ENCODE measurements at places on chromosomes 5 and 9.

DNA sequence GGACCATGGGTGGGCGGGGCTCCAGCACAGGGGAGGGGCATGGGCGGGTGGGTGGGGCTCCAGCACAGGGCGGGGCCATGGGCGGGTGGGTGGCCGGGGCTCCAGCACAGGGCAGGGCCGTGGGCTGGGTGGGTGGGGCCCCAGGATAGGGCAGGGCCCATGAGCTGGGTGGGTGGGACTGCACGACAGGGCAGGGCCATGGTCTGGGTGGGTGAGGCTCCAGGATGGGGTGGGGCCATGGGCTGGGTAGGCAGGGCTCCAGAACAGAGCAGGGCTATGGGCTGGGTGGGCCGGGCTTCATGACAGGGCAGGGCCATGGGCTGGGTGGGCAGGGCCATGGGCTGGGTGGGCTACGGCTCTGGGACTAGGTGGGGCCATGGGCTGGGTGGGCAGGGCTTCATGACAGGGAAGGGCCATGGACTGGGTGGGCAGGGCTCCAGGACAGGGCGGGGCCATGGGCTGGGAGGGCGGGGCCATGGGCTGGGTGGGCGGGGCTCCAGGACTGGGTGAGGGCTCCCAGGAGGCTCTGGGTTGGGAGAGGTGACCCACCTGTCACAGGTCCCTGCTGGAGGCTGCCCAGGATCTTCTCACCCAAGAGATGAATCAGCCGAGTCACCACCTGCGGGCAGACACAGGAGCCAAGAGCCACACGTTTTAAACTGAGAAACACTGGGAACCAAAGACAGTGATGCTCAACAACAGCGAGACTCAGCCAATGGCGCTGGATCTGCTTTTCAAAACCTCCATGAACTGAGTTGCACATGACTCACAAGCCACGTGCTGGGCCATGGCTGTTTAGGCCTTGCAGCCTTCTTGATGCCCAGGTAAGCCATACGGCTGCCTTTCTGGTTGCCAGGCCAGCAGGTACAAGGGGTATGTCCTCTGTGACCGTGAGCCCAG is 33.6 kb upstream of the NSMF start:
- DNase-seq = peak; percentile 54

- no peak for DNase-seq
Observed at GRCh38 chr5:94779684-94780083, 161.2 kb downstream of the SLF1 start.

DNA sequence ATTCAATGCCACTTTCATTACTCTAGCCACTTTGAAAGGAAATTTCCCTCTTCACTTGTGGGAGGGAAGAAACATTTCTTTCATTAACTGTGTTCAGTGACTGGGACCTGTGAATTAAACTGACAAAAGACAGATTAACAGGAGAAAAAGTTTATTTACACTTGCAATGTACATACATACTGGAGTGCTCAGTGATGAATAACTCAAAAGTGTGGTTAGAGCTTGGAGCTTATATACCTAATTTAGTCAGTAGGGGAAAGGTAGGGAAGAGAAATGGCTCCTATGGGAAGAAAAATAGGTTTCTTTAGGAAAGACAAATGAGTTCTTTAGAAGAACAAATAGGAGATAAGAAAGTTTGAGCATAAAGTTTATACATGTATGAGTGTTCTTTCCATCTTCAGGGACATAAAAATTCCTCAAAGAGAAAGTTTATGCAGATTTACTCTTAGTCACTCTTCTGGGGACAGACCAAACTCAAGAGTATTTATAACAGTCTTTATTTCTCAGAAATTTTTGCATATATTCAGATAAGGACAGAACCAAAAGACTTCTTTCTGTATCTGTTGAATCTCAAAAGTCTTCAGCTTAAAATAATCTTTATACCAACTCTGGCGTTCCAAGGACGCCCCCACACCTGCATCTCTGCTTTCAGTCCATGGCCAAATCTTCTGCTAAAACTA is 120.0 kb upstream of the RAI14 start:
- no peak for DNase-seq

DNA sequence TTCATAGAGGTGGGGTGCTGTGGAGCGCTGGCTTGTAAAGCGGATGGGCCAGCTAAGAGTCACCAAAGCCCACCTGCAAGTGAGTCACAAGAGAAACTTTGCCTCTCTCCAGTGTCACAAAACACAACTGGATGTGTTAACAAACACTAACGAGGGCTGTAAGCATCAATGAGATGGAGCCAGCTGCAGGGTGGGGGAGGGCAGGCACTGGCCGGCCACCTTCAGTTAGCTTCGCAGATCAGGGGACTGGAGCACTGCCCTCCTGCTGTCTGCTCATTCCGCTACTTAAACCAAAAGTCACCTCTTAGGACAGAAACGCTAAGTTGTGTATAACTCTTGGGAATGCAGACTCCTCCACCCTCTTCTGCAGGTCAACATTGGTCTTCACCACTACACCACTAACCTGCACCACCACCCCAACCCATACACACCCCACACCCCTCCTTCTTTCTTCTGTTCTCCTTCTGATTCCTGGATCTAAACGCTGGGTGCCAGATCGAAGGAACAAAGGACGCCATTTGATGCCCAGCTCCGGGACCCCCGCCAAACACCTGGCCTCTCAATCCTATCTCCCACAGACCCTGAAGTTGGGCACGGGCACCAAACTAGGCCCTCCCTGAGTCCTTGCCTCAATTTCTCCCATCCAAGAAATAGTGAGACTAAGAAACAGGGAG is 2.1 kb downstream of the ARSI start:
- DNase-seq = no peak

- peak; percentile 19 for DNase-seq
Observed at GRCh38 chr9:76691517-76692313, 72.5 kb upstream of the PCA3 start.

DNA sequence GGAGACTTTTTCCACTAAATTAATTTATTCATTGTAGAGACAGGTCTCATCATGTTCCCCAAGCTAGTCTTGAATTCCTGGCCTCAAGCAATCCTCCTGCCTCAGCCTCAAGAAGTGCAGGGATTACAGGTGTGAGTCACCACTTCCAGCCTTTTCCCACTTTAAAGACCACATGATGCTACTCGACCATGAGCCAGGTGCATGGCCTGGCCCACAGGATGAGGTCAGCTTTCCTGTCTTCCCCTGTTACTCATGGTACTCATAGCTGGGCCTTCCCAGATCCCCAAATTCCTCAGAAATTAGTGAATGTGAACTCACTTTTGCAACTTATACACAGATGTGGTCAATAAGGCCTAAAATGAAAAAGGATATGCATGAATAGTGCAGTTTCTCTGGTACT is 395.9 kb downstream of the SEMA5A start:
- DNase-seq = no peak

DNA sequence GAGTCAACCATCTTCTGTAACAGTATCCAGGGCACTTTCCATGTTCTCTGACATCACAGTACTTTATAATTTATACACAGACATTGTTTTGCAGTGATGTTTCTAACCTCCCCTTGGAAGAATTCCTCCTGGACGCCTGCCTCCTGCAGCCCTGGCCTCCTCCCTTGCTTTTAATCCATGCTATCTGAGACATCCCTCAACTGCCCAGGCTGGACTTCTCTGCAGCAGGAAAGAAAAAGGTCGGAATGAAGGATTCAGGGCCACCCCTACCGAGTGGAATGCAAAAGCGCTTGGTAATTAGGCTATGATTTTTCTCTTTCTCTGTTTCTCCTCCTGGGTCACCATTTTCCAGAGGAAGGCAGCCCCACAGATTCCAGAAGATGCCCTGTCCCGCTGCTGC is 47.0 kb upstream of the SHC3 start:
- no peak for DNase-seq

DNA sequence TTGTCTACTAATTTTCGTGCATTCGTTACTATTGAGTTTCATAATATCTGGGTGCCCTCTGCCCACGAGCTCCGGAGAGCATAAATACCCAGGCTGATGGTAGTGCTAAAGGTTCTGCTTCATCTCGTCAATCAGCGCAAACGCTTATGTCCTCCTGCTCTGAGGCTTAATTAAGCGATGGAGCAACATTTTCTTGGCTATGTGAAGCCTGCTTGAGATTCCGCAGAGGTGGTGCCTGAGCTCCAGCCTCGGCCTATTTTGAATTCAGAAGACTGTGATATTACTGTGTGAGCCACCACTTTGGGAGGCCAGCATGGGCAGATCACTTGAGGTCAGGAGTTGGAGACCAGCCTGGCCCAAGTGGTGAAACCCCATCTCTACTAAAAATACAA is 44.8 kb downstream of the ANXA2R start:
- DNase-seq = no peak

GRCh38 chr9:134373269-134373668 is 47.0 kb downstream of the RXRA start:
- no peak for DNase-seq

DNA sequence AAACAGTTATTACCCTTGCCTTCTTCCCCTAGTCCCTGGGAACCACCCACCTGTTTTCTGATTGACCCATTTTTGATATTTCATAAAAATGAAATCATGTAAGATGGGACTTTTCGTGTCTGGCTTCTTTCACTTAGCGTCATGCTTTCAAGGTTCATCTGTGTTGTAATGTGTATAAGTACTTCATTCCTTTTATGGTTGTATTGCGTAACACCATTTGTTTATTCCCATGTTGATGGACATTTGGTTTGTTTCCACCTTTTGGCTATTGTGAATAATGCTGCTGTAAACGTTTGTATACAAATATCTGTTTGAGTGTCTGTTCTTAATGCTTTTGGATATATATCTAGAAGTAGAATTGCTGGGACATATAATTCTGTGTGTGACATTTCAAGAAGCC is 650.1 kb upstream of the COX7C start:
- DNase-seq = no peak

- no peak for DNase-seq
Observed at GRCh38 chr5:87588316-87588715, 175.6 kb upstream of the CCNH start.

GRCh38 chr9:121288673-121289025 is 20.7 kb downstream of the GSN start:
- DNase-seq = no peak

- DNase-seq = no peak
Observed at GRCh38 chr9:132586830-132587591, 4.6 kb downstream of the BARHL1 start.

GRCh38 chr5:150320044-150320613 is 17.4 kb upstream of the ARSI start:
- DNase-seq = no peak

GRCh38 chr5:65809817-65810531 is 88.0 kb downstream of the NLN start:
- DNase-seq = no peak

DNA sequence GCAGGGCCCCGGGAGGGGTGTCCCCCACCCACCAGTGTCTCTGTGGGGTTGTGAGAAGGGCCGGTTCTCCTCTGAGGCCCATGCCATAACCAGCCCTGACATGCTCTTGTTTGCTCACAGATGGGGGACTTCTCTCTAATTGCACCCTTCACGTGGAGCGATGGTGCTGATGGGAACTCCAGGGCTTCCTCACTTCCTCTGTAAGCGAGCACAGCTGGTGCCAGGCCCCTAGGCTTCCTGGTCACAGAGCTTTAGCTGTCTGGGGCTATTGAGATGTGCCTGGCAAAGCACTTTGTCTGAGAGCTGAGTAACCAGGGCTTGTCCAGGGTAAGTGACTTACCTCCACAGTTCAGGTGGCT is 36.4 kb downstream of the PHF2 start:
- DNase-seq = no peak

GRCh38 chr5:34452170-34452828 is 203.8 kb upstream of the RAI14 start:
- DNase-seq = no peak

DNA sequence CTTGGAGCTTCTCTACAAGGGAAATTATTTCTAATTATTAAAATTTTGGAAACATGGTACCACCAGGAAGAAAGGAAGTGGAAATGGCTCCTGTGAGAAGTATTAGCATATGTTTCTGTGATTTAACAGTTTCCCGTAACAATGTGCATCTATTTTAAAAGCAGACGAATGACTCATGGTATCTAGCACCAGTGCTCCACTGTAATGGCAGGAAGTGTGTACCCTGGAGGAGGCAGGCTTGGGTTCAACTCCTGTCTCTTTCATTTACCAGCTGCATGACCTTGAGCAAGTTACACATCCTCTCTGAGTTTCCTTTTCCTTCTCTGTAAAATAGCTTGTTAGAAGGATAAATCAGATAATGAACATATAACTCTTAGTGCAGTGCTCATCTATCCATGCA is 41.0 kb upstream of the ANGPTL2 start:
- peak; percentile 15 for DNase-seq

- no peak for DNase-seq
Observed at GRCh38 chr9:133118179-133118520, 2.9 kb downstream of the RALGDS start.

GRCh38 chr9:131276094-131276888 is at the start of gene FAM78A:
FAM78A (minus strand) TSS chr9:131276510; CDS start chr9:131276179, 331 bp downstream.
- peak; percentile 76 for DNase-seq

DNA sequence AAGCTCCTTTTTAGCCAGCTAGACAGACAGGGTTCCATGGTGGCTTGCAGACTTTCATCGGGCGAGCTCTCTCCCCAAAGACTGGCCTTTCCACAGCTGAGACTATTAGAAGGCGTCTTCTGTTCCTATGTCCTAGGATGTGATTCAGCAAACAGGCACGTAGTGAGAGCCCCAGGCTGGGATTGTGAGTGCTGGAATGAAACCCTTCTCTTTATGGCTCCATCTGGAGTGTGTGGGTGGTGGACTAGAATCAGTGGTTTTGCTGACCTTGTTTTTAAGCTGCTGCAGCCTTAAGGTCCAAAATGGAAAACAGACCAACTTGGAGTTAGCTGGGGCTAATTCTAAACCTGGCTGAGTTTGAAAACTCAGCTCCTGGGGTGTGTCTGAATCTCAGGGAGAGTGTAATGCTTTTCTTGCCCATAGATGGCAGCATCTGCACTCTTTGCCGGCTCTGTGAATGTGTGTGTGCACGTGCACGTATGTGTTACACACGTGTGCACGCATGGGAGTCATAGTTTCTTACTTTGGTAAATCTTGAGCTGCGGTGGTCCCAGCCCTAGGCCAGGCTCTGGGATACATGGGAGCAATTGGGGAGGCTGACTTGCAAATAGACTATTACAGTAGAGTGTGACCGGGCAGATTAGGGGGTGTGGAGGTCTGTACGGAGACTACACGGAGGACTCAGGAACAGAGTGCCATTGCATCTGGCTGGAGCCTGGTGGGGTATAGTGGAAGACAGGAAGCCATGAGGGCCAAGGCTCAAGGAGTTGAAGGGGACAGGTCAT is 10.7 kb downstream of the GSN start:
- DNase-seq = peak; percentile 63
